ENCODE measurements at places on chromosomes 16 and 17. TPM values are rescaled to one million over a fixed set of nuclear protein-coding genes. Genes with fewer than 3 reads are reported as not detected.
A peak's percentile ranks its signal among the peaks of the same experiment; 100 is the strongest.

DNA sequence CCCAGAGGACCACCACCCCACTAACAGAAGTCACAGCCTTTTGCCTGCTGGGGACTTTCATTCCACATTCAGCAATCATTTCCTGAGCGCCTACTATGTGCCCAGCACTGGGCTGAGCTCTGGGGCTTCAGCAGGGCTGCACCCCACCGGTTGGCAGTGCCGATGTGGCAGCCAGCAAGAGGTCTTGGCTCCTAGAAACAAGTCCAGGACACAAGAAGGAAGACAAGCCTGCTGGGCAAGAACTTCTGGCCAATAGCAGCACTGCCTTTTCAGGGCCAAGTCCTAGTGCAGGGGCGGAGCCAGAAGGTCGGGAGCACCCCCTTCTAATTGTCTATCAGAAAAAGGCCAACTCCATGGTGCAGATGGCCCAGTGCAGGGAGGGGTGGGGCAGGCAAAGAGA, 13.0 kb upstream of the HOXB9 start:
- DNase-seq = no peak
- peaks cover 14% of the 10 kb centered on the region for H3K4me1 ChIP-seq
- H3K27me3 ChIP-seq = peaks cover 44% of the 10 kb centered on the region
- H3K36me3 ChIP-seq = peaks cover 7% of the 10 kb centered on the region
- no peak overlapping the region for H3K27ac ChIP-seq
- no peak overlapping the region for H3K4me3 ChIP-seq

DNA sequence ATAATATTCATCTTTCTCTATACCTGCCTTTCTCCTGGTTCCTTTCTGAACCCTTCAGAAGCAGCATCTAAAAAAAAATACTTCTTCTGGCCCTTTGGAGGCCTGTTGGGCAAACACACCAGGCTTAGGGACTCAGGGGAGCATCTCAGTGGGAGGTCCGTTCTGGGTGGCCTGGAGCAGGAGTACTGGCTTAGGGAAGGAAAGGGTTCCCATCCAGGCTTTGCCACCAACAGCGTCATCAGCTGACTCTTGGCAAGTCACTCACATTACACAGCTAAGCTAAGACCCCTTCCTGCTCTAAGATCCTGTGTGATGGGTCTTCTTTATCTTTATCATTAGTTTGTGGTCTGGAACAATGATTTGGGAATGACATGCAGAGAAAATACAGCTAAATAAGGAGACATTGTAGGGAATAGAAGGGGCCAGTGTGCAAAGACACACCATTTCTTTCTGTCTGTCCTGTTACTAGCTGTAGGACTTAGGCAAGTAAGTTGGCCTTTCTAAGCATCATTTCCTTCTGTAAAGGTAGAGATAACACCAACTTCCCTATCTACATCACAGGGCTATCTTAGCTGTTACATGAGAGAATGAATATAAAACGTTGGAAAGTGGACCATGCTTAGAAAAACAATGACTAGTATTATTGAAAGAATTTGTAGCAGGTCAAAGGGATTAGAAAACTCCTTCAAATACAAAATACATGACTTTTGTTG, 9.9 kb downstream of the PCTP start:
- H3K27ac ChIP-seq = no peak overlapping the region
- peaks cover 2% of the 10 kb centered on the region for H3K4me1 ChIP-seq
- no peaks in the 10 kb centered on the region for H3K36me3 ChIP-seq
- H3K27me3 ChIP-seq = no peaks in the 10 kb centered on the region

- no peaks in the 10 kb centered on the region for H3K4me1 ChIP-seq
- H3K27me3 ChIP-seq = peaks cover 5% of the 10 kb centered on the region
- H3K4me3 ChIP-seq = no peak overlapping the region
Observed at GRCh38 chr17:57174591-57174990, 81.7 kb upstream of the MSI2 start.

- H3K27ac ChIP-seq = peak overlapping the region; percentile 53
- H3K4me3 ChIP-seq = no peak overlapping the region
- no peaks in the 10 kb centered on the region for H3K4me1 ChIP-seq
Observed at GRCh38 chr17:15886804-15887203, 58.1 kb upstream of the ADORA2B start.

- H3K4me1 ChIP-seq = no peaks in the 10 kb centered on the region
- peaks cover 5% of the 10 kb centered on the region for H3K27me3 ChIP-seq
- no peak overlapping the region for H3K4me3 ChIP-seq
Observed at GRCh38 chr17:55495239-55495638, 16.0 kb downstream of the SMIM36 start.

- H3K4me3 ChIP-seq = no peak overlapping the region
- no peak for DNase-seq
- H3K36me3 ChIP-seq = peaks cover 29% of the 10 kb centered on the region
- no peak overlapping the region for H3K27ac ChIP-seq
Observed at GRCh38 chr17:28392491-28392890, 13.5 kb downstream of the SLC46A1 start.

DNA sequence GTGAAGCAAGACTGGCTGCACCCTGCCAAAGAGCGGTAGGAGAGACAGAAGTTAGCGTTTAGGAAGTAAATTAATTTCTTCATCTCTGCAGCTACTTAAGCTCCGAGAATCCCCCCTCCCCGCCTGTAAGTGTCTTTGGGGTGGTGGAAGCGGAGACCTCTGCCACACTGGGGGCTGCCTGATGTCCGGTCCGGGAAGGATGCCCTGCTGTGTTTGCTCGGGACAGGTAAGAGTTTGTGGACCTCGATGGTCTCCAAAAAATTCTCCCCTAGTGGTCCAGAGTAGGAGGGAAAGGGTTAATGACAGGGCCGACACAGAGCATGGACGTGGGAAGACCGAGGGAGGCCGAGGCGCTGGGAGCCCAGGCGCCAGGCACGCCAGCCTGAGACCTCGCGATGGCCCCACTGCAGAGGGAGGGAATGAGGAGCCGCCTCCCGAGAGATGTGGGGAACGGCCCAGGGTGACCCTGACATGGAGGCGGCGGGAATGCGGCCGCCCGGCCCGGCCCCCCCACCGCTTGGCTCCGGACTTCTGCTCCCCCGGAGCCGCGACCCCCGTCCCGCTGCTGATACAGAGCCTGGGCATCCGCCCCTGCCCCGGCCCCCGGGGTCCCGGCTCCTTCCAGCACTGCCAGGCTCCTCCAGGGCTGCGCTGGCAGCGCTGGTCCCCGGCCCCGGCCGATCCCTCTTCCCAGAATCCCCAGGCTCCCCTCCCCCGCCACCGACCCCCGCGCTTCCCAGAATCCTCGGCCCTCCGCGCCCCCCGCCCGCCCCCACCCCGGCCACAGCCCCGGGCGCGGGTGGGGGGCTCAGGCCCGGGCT, 680 bp downstream of the ZNF629 start:
- H3K36me3 ChIP-seq = no peaks in the 10 kb centered on the region
- DNase-seq = no peak
- H3K27me3 ChIP-seq = peaks cover 7% of the 10 kb centered on the region
- H3K4me3 ChIP-seq = peak overlapping the region; percentile 73

- H3K4me1 ChIP-seq = peaks cover 8% of the 10 kb centered on the region
- peak overlapping the region; percentile 67 for H3K4me3 ChIP-seq
- peak overlapping the region; percentile 35 for H3K27ac ChIP-seq
- DNase-seq = no peak
- peaks cover 26% of the 10 kb centered on the region for H3K36me3 ChIP-seq
Observed at GRCh38 chr16:2252806-2253148, 1.4 kb upstream of the ECI1 start.

DNA sequence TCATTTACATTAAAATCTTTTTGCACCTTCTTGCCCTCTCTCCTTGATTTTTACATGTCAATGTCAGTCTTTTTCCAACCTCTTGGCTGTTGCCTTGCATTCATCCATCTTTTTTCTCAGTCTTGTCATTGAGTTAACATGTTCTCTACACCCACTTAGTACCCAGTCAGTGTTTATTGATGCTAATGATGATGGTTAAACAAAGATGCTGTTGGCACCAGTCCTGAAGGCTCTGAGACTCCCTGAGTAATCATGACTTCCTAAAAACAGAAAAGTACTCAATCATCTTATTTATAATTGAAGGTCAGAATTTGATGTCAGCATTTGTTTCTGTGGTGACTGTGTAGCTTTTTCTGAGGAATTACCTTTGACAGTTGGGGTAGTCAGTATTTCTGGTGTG, 104.5 kb downstream of the NLK start:
- no peak overlapping the region for H3K4me3 ChIP-seq
- no peak overlapping the region for H3K27ac ChIP-seq
- no peak for DNase-seq
- H3K4me1 ChIP-seq = no peaks in the 10 kb centered on the region

- no peak overlapping the region for H3K27ac ChIP-seq
- peaks cover 4% of the 10 kb centered on the region for H3K36me3 ChIP-seq
- H3K4me1 ChIP-seq = peaks cover 31% of the 10 kb centered on the region
Observed at GRCh38 chr16:28556914-28557320, 3.2 kb downstream of the SGF29 start.

Gene TSPOAP1
- 7.1 TPM for polyA plus RNA-seq

Gene CD19
- polyA plus RNA-seq = 0.18 TPM

Gene MT3
- polyA plus RNA-seq = not detected

Gene ORMDL3
- polyA plus RNA-seq = 63.8 TPM

Gene SRR
- 13.9 TPM for polyA plus RNA-seq

Gene MYL4
- 0.39 TPM for polyA plus RNA-seq

Gene ZDHHC1
- polyA plus RNA-seq = 0.64 TPM

All from immature natural killer cell (primary cell).